ENCODE measurements at places on chromosomes 7 and 10.

- no peak for DNase-seq
Observed at GRCh38 chr7:111384065-111384891, 178.0 kb downstream of the IMMP2L start.

- no peak for DNase-seq
Observed at GRCh38 chr7:136234040-136234439, 256.9 kb upstream of the MTPN start.

GRCh38 chr7:38539477-38540081, 91.6 kb downstream of the AMPH start:
- DNase-seq = no peak

DNA sequence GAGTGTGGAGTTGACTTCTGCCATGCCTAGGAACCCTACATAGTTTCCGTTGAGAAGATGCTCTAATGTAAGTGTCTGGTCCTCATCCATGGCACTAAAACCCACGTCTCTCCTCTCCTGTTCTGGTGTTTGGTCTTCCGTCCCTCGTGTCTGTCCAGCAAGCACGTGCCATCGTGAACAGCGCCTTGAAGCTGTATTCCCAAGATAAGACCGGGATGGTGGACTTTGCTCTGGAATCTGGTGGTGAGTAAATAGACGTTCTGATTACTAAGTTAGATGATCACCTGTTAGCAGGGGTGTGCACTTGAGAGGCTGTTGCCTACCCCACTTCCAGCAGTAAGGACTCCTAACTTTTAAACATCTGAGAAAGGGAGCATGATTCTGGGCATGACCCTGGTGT, 15.1 kb upstream of the GET4 start:
- DNase-seq = no peak

DNA sequence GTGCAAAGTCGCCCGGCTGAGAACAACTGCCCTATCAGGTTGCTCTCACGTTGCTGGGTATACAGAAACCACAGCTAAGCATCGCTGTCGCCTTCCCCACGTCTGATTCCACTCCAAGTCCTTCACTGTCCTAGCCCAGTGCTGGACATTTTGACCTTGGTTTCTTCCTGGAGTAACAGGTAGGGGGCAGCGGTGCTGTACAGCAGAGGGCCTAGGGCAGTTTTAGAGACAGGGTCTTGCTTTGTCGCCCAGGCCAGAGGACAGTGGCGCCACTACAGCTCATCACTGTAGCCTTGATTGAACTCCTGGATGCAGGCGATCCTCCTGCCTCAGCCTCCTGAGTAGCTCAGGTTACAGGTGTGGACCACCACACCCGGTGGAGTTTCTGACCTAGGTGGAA, 2.6 kb downstream of the CLDN15 start:
- no peak for DNase-seq

DNA sequence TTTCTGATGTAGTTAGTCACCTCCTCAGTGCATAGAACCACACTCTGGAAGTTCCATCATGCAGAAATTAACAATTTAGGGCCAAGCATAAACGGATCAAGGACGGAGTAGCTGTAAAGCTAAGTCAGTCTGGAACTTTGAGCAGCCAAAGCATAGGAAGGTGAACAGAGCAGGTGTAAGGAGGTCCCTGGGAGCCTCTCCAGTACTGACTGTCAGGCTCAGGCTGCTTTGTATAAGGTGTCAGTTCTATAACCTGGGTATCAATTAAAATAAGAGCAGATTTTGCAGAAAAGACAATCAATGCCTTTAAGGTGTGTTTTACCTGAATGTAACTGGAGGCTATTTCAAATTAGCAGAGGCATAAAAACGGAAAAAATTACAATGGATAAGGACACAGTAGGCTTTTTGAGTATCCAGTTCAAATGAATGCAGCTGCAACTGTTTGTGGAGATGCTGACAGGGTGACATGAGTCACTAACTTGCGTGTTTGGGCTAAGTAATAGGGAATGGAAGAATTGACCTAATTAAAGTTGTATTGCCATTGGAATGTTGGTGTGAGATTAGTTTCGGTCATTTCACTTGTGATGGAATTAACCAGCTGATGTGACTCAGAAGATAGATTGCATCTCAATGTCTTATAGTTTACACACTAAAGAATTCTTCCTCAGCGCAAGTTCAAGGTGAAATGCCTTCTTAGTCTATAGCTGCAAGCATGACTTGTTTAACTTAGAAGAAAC, 417.9 kb upstream of the CNTNAP2 start:
- no peak for DNase-seq
